Hematopoietic multipotent progenitor cell treated with erythropoietin and hydrocortisone succinate and interleukin-3 and kit ligand, for 4 days (in vitro differentiated cells): ENCODE measurements at places on chromosomes 7 and 10.
A peak's percentile ranks its signal among the peaks of the same experiment; 100 is the strongest.

GRCh38 chr10:105140600-105140999 is 499.5 kb downstream of the SORCS3 start:
- DNase-seq, result no peak

- DNase-seq, result no peak
These were observed 420.5 kb upstream of the GALNT17 start for GRCh38 chr7:70711452-70711851.

GRCh38 chr7:30918676-30919075 is 7.0 kb downstream of the AQP1 start:
- DNase-seq, result no peak

GRCh38 chr10:58439632-58440364 is 54.6 kb downstream of the TFAM start:
- DNase-seq, result no peak

GRCh38 chr7:143882020-143882603 is 19.9 kb downstream of the TCAF1 start:
- peak; percentile 26 for DNase-seq

DNA sequence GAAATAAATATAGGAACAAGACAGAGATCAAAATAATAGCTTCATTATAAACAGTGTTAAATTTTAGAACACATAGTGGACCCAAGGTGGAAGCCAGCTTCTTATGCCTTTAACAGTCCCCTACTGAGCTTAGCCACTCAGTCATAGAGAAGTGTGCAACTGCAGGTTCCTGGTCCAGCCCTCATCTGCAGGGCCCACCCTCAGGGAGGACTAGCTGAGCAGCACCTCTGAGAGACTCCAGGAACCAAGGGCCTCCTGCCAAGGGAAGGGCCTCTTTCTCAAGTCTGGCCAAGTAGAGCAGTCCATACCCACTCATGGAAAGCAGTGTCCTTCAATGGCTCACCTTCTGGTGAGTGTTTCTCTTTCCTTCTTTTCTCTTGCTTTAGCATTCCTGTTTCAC is 173.7 kb upstream of the PRPS1L1 start:
- no peak for DNase-seq

- DNase-seq, result no peak
These were observed 209.2 kb downstream of the PCLO start for GRCh38 chr7:82953324-82954027.

DNA sequence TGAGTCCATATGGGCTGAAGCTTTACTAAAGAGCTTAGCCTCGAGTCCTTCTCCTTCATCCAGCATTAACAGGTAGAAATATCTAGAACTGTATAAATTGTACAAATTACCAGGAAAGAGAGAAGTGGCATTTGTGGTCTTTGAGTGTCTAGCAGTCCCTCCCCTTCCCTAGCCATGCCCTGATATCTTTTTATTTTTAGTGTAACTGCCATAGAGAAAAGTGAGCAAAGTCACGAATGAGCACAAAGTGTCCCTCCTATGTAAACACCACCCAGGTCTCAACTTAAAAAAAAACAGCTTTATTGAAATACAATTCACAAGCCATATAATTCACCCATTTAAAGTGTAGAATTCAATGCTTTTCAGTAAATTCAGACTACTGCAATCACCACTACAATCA is 339.0 kb upstream of the ZMIZ1 start:
- peak; percentile 82 for DNase-seq

GRCh38 chr10:107083388-107084009 is 81.0 kb downstream of the SORCS1 start:
- DNase-seq, result peak; percentile 25

- no peak for DNase-seq
These were observed 121.3 kb downstream of the CALCR start for GRCh38 chr7:93453262-93453661.

GRCh38 chr10:31274310-31274709 is 44.7 kb upstream of the ZEB1 start:
- DNase-seq, result no peak

DNA sequence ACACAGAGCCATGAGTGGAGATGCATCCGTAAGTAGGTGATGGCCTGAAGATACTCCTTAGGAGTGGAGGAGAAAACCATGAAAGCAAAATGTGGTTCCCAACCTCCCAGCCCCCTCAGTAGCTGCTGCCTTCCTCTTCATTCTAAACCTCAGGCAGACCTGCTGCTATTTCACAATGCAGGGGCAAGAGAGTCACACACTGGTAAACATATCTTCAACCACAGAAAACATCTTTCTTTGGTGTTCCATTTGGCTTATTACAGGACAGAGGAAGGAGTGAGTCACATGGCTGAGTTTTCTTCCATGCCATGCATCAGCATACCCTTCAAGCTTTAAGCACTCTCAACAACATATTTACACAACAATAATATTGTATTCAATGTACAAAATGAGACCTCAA is 342.1 kb downstream of the BMPER start:
- no peak for DNase-seq

- DNase-seq, result no peak
These were observed 54.6 kb downstream of the CTBP2 start for GRCh38 chr10:125105706-125106255.

DNA sequence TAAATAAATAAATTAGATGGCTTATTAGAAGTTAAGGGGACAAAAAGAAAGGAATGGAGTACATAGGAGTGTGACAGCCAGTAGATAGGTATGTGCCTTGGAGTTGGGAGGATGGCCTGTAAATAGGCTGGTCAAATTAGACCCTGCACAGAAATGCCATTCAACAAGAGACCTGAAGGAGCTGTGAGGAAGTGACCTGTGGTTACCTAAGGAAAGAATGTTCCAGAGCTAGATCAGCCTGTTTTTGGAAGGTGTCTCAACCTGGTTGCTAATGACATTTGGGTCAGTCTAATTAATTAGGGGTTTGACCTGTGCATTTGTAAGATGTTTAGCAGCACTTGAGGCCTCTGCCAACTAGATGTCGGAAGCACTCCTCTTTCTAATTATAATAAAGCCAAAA is 315.3 kb upstream of the PLXDC2 start:
- DNase-seq, result no peak

DNA sequence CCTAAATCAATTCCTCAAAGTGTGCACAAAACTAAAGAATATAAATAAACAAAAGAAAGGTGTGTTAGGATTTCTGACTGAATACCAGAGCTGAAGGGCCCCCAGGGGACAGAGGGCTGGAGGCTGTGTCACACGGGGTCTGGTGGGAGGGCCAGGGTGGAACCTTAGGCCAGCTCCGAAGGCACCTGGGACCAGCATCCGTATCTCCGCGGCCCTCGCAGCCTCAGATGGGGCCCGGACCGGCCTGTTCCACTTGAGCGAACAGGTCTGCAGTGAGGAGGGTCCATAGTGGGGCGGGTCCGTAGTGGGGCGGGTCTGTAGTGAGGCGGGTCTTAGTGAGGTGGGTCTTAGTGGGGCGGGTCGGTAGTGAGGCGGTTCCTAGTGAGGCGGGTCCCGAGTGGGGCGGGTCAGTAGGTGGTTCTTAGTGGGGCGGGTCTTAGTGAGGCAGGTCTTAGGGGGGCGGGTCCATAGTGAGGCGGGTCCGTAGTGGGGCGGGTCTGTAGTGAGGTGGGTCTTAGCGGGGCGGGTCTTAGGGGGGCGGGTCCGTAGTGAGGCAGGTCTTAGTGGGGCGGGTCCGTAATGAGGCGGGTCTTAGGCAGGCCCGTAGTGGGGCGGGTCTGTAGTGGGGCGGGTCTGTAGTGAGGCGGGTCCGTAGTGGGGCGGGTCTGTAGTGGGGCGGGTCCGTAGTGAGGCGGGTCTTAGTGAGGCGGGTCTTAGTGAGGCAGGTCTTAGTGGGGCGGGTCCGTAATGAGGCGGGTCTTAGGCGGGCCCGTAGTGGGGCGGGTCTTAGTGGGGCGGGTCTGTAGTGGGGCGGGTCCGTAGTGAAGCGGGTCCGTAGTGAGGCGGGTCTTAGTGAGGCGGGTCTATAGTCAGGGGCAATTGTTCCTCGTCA is 15.1 kb downstream of the GPR146 start:
- DNase-seq, result peak; percentile 89

DNA sequence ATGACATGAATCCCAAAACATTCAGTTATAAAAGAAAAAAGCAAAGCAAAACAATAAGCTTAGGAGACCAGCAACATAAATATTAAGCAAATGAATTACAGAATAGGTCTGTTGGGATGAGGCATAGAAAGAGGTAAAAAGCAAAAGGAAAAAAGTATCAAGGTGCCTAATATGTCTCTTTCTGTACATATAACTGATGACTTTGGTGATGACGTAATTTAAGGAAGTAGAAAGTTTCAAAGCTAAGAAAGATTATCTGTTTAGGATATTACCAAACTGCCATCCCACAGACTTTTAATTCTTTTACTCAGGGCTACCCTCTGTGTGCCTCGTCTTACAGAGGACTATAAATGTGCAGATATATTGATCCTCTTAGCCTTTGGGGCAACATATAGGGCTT is 1066.5 kb downstream of the SORCS3 start:
- DNase-seq, result no peak

- DNase-seq, result peak; percentile 63
These were observed 607.2 kb upstream of the MGMT start for GRCh38 chr10:128859738-128860386.

GRCh38 chr7:117143066-117143465 is 179.8 kb downstream of the WNT2 start:
- peak; percentile 44 for DNase-seq

GRCh38 chr7:109094-109493 is 83.3 kb upstream of the FAM20C start:
- no peak for DNase-seq

- no peak for DNase-seq
These were observed 601.5 kb downstream of the PHTF2 start for GRCh38 chr7:78400038-78400437.

DNA sequence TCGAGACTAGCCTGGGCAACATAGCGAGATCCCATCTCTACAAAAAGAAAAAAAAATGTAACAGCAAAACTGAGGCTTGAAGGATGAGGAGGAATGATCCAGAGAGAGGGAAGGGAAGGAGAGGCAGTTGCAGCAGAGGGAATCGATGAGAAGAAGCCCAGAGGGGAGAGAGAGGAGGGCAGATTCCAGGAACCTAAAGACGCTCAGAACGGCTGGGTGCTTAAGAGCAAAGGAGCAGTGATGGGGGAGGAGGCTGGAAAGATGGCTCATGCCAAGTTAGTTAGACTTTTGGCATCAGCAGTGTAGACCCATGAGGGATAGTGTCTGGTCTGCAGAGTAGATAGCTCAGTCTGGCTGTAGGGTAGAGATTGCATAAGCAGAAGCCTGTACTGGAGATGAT is 10.3 kb upstream of the MUC17 start:
- DNase-seq, result no peak

GRCh38 chr10:93061594-93062513 is 1.3 kb downstream of the CYP26C1 start:
- DNase-seq, result peak; percentile 31

GRCh38 chr7:44105832-44106231 is 1.7 kb downstream of the AEBP1 start:
- no peak for DNase-seq

DNA sequence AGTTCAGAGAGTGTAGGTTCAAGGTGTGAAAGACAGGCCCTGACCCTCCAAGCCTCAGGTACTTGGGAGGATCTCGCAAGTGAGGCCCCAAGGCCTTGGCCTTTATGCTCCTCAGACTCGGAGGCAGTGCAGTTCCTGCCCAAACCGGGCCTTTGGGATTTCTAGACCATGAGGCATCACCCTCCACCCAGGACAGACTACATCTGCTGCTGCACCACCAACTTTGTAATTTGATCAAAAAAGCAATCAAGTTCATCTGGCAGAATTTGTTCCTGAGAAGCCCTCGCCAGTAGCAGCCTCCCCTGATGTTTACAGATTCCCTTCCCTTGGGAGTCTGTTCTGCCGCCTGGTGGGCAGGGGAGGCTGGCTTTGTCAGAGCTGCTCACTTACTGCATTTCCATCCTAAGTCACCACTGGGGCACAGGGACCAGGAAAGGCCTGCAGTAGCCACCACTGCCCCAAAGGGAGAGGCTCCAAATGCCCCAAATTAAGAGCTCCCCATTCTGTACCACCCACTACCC is 2.1 kb downstream of the CAMK2G start:
- no peak for DNase-seq

DNA sequence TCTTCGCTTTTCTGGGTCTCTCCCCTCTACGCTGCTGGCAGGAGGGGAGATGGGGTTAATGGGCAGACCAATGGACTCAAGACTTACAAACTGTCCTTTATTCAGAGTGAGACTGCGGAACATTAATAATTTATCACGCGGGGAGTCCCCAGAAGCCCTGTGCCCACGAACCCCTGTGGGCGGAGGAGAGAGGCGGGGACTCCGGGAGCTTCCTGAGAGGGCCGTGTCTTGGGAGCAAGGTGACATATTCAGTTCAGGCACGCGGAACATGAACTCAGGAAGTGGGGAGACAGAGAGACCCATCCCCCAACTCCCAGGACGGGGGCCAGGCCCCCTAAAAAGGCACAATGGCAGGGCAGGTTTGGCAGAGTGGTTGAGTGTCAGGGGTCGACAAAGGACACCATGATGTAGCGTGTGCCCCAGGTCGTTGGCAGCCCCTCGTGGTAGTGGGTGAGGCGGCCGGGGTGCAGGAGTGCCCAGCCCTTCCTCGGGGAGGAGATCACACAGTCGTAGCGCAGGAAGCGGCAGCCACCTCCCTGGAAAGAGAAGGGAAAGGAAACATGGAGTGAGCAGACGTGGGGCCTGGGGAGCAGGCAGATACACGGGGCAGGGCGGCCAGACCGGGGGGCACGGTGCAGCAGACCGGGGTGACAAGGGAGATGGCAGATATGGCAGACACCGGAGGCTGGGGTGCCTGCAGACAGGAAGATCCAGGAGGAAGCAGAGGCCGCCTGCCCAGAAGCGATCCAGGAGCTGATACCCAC is 5.2 kb upstream of the MOGAT3 start:
- DNase-seq, result no peak

GRCh38 chr7:101707587-101707986 is 78.5 kb upstream of the MYL10 start:
- DNase-seq, result no peak

- DNase-seq, result no peak
These were observed 384.1 kb downstream of the NXPH1 start for GRCh38 chr7:8817448-8818036.

GRCh38 chr7:97269741-97270140 is 152.2 kb downstream of the SDHAF3 start:
- no peak for DNase-seq

GRCh38 chr10:118511711-118512110 is 83.7 kb downstream of the PRLHR start:
- DNase-seq, result peak; percentile 9

- no peak for DNase-seq
These were observed 383.8 kb upstream of the ZMIZ1 start for GRCh38 chr10:78684947-78685346.

- DNase-seq, result peak; percentile 64
These were observed 17.6 kb upstream of the ORAI2 start for GRCh38 chr7:102415685-102416225.

DNA sequence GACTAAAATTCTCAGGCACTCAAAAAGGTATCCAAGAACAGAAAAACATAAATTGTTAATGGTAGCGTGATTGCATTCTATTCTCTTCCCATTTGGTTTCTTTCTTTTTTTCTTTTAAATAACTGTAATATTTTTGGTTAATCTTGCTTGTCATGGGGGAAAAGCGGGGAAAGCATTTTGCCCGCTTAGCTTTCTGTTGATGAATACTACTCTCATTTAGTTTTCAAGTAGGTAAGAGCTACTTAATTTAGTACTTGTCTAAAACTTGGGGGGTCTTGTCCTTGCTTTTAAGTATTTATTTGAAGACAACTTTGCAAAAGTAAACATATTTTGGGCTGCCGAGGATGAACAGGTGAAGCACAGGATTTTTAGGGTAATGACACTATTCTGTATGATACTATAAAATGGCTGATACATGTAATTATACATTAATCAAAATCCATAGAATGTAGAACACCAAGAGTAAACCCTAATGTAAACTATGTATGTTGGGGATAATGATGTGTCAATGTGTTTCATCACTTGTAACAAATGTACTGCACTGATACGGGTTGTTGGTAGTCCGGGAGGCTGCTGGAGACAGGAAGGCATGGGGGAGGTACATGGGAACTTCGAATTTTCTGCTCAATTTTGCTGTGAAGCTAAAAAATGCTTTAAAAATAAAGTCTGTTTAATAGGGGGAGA is 1.7 kb downstream of the TES start:
- peak; percentile 41 for DNase-seq
